ENCODE measurements at places on chromosomes 11 and 22.

DNA sequence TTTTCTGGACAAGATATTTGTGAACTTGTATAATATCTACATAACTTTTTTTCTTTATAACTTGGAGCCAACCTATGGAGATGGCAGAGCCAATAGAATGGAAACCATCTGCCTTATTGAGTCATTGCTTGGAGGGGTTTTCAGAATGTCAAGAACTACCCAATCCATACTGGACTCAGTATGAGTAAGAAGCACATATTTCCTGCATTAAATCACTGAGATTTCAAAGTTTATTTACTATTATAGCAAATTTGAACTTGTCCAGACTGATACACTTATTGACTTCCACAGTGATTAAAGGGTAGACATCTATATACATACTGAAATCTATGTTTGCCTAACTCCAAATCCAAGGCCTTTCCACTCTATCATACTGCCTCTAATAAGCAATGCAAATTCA, 704.0 kb downstream of the KCNA4 start:
- DNase-seq: no peak

GRCh38 chr22:35970616-35971455, 57.8 kb downstream of the RBFOX2 start:
- no peak for DNase-seq

DNA sequence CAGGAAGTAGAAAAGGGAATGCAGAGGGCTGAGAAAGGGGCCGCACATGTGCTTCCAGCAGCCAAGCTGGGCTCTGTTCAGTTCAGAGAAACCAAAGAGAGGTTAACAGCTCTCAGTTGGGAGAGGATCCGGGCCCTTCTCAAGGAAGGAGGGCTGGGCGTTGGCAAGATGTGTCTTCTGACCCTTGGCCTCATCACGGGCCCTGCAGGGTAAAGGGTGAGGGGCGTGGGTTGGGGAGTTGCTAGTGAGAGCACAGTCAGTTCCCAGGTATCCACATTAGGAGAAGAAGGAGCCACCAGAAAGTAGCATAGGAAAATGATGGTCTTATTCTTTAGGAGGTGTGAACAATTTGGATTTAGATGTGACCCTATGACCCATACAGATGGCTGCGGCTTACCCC, 73.0 kb downstream of the OSBP2 start:
- DNase-seq: no peak

DNA sequence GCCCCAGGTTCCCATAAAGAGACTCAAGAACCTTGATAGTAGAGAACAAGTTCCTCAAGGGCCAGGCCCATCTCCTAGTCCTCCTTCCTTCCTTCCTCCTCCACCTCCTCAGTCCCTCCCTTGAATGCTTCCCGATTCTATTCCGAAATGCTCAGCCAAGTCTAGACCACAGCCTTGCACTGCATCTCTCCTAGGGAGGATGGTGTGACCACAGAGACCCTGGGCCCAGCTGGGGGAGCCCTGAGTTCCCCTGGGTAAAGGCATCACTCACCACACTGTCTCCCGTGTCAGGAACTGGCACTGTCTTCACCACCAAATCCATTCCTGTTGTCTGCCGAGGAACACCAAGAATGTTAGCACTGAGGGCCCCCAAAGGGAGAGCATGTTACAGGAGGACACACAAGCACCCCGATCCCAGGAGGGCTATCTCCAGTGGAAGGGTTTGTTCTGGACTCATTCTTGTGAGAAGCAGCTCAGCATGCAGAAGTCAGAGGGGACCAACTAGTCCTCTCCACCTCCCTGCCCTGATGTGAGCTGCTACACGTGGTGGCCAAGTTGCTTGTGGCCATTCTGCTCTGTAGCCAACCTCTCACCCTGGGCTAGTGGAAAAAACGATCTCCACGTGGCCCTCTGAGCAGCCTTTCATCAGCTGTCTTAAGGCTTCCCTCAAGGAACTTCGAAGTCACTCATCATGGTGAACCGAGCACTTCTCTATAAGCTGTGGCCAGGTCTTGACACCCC, 8.7 kb downstream of the IFT27 start:
- DNase-seq: no peak

- no peak for DNase-seq
Observed at GRCh38 chr22:48779211-48779643, 1048.4 kb downstream of the BRD1 start.

DNA sequence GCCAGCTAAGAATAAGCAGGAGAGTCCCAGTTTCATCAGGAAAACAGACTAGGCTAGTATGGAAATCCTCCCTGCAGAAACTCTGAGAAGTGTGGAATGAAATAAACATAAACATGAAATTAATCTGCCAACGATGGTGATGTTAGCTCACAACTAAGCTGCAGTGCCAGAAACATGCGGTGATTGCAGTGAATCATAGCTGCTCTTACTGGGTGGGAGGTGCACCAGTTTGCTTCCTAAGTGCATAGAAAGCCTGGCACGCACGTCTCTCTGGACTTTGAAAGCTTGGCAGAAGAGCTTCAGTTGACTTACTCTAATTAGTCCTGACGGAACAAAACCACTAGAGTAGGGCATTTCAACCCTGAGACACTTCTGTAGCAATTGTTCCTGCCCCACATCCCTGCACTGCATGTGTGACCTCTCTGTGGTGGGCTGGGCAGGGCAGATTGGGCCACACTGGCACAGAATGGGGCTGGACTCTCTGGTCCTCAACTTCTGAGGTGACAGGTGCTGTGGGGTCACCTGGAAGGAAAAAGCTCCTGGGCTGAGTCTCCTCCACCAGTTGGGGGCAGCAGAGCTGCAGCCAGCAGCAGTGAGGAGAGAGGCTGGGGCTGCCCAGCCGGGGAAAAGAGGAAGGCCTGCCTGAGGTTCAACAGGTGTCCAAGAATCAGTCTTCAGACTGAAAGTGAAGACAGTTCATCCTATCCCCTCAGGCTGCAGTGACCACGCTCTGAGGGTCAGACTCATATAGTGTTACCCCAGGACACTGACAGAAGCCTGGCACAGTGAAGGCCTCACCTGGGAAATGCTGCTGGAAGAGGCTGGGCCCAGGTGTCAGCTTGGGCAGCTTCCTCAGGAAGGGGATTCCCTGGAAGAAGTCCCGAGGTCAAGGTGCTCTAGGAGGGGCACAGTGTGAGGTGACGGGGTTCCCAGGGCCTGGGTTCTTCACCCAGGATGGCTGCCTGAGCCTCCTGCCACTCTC, 40.5 kb downstream of the GGTLC2 start:
- DNase-seq: no peak

DNA sequence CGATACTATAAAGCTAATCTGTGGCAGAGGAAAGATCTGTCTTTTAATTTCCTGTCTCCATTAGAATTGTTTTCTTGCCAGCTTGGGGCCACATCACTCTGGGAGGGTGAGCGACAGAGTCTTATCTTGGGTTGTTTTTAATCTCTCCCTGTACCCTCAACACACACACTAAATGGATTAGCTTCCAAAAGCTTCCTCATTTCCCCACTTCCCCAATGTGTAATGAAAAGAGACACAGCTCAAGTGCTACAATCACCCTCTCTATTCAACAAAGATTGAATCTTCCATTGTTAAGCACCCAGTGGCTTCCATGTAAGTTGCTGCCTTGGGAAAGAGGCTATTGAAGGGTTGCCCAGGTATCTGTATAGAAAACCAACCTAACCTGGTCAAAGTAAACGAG, 6.1 kb upstream of the ASCL3 start:
- DNase-seq: no peak

GRCh38 chr11:45211732-45212131, 65.3 kb downstream of the PRDM11 start:
- DNase-seq: no peak

DNA sequence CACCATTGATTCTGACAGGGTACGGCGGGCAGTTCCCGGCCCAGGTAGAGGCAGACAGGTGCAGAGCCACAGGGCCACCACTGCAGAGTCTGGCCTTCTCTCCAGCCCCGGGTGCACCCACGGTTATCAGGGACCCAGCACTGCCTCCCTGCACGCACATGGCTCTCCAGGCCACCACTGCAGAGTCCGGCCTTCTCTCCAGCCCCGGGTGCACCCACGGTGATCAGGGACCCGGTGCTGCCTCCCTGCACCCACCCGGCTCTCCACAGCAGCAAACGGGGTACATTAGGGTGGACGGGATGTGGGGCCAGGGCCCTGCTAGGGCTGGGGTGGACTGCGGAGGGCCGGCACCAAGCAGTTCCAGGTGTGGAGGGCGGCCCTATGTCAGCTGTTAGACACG, 272.9 kb downstream of the BRD1 start:
- no peak for DNase-seq

- DNase-seq: no peak
Observed at GRCh38 chr22:38077096-38077495, 6.9 kb downstream of the SLC16A8 start.

DNA sequence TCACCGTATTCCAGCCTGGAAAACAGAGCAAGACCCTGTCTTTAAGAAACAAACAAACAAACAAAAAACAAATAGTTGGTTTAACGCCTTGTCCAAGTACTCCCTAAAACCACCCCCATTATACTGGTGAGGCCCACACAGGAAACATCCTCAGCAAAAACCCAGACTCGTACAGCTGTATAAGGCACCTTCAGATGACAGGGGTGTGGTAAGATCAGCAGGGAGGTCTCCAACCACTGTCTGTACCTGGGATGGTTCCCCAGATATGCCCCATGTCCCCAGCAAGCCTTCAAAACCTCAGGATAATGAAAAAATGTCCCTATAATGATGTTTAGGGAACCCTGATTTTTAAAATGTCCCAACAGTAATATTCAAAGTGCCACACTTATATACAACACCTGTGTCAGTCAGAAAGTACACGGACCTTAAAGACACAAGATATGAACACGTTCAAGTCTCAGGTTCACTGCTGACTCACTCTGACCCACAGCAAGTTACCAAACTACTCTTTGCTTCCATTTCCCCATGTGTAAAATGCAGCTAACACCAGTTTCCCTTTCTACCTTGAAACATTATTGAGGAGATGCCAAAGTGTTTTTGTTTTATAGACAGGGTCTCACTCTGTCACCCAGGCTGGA, 9.3 kb downstream of the SF3A1 start:
- DNase-seq: no peak

DNA sequence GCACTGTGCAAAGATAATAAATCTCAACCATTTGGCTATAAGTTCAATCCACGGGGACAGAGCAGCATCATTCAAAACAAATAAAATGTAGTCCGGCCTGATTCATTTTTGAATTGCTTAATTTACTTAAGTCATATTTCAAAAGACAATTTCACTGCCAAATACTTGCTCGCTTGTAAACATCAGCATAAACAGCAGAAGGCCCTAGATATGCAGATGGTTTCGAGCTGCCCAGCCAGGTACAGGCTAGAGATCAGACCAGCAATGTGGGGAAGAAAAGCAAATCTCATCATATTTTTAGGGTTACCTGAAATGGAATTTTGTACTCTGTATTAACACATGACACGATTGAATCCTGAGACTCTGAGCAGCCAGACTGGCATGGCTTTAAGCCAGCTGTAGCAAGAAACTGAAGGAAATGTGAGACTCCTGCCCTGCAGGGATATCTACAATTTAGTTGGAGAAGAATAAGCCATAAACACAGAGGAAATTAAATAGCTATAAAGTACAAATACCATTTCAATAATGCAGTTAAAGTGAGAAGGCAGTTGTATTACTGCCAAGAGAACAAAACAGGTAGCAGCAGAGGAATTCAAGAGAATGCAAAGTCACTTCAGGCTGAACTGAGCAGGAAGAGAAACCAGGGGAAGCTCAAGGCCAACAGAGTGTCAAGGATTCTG, 440.3 kb downstream of the ETS1 start:
- no peak for DNase-seq

DNA sequence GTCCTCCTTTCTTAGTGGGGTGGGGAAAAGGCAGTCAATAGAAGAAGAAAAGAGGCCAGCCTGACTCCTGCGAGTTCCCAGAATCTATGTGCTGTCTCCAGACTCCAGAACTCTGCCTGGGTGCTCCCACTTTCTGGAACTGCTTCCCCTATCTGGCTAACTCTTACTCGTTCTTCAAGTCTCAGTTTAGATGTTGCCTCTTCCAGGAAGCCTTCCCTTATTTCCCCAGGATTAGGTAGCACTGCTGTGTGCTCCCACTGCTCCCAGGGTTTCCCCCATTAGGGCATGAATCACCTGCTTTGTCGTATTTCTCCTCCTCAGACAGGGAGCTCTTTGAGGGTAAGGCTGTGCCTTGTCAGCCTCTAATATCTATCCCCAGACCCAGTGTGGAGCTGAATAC, 17.5 kb upstream of the SYT7 start:
- DNase-seq: no peak

- no peak for DNase-seq
Observed at GRCh38 chr22:37112084-37112728, 2.7 kb upstream of the TMPRSS6 start.

DNA sequence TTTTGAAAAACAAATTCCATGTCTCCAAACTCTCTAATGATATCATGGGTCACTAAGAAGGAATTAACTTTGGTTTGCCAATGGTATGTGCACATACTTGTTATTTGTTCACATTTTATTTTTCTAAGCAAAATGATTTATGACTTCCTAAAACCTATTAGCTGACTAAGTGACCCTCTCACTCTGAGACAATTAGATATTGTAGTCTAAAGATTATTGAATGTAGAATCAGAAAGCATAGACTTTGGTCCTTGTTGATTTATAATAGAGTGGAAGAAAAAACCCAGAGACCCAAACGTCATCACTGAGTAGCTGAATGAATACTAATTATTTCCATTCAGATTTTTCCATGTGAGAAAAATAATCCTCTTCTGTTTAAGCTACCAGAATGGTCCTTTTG, 243.5 kb upstream of the ANO3 start:
- no peak for DNase-seq

GRCh38 chr22:26847046-26847445, 189.7 kb downstream of the MIAT start:
- DNase-seq: no peak

DNA sequence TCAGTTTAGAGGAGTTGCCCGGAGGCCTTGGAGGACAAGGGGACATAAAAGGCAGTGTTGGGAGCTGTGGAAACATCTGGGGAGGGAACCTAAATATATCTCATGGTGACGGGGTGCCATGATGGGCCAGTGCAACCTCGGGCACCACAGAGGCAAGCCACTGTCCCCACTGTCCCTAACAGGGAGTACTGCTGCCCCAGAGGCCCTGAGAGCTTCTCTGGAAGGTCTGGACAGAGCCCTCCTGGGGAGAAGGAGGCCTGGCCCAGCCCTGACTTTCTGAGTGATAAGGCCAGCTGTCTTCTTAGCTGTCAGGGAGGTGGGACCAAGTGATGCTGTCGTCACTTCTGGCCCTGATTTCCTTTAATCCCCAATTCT, 5.5 kb upstream of the P2RY6 start:
- no peak for DNase-seq

DNA sequence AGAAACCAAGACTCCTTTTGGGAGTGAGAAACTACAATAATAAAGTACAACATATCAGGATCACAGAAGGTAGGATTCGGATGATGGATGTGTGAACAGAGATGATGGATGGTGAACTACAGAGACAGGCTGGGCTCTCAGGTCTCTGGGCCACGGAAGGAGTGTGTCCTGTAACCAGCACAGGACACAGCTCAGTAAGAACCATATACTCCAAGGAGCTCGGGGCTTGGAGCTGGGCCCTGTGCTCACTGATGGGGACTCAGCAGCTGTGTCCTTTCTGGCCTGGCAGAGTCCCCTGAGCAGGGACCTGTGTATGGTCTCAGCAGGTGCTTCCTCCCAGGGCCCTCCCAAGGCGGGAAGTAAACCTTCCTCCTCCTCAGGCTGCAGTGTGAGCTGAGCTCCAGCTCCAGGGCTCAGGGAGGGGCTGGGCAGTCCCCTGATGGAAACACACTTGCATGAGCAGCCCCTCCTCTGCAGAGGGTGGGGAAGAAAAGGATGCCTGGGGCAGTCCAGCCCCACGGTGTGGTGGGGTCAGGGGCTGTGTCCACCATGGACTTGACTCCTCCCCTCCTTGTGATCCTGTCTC, 39.8 kb upstream of the TOP3B start:
- no peak for DNase-seq

Data from NCI-H2227 treated with DMSO at 0.1 percent for 48 hours (cell line).